ENCODE measurements at places on chromosomes 16 and 17.

DNA sequence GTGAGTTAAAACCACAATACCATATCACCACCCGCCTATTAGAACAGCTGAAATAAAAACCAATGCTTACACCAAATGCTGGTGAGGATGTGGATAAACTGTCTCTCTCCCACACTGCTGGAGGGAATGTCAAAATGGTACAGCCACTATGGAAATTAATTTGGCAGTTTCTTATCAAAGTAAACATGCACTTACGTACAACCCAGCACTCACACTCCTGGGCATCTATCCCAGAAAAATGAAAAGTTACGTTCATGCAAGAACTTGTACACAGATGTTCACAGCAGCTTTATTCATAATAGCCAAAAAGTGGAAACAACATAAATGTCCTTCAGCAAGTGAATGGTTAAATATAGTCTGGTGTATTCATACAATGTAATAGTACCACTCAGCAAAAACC, 173.2 kb upstream of the MYOCD start:
- no peak for DNase-seq

DNA sequence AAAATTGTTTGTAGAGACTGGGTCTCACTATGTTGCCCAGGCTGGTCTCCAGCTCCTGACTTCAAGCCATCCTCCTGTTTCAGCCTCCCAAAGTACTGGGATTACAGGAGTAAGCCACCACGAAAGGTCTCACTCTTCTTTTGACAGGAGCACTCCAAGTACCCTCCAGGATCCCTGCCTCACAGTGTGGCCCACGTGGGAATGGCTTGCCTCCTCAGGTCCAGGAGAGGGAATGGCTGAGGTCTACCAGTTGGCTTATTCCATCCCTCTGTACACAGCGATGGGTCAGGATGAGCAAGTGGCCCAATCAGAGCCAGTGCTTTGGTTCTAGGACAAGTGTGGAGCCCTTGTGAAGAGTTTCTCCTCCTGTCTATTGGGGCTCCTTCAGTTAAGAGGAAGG, 73.7 kb upstream of the ZNF423 start:
- no peak for DNase-seq

DNA sequence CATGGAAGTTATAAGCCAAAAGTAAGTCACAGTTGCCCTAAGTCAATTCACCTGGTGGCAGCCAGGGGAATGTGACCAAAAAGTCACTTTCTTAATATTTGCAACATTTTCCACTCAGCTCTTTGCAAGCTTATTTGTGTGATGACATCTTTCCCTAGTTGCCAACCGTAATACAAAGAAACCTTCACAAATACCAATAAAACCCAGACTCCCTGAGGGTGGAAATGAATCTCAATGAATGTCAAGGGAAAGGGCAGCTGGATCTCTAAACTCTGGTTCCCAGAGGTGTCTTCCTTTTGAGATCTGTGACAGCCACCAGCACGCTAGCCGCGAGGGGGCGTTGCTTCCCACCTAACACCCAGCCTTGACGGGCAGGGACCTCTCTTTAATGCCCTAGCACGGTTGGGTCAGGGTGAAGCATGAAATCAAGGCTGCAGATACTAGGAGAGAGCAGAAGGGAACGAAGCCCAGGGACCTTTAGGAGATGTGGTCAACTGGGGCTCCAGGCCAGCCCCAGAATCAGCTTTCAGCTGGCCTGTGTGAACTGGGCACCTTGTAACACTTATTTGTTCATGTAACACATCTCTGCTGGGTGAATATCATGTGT, 82.2 kb downstream of the CMC2 start:
- DNase-seq = peak; percentile 34

DNA sequence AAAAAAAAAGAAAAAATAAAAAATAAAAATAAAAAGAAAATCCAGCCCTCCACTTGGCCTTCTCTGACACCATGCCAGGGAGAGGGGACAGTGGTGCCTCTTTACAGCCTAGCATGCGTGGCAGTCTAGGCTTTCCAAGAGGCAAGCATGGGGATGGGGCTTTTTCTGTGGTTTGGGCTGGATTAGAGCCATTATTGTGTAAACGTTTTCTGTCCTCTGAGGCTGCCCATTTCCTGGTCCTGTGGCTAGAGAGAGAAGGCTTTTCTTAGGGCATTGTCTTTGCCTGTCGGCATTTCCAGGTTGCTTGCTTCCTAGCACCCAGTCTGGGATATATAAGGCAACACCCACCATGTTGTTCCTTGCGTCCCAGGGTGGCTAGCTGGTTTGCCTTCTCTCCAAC, 2.7 kb upstream of the DHRS7B start:
- DNase-seq = peak; percentile 6

DNA sequence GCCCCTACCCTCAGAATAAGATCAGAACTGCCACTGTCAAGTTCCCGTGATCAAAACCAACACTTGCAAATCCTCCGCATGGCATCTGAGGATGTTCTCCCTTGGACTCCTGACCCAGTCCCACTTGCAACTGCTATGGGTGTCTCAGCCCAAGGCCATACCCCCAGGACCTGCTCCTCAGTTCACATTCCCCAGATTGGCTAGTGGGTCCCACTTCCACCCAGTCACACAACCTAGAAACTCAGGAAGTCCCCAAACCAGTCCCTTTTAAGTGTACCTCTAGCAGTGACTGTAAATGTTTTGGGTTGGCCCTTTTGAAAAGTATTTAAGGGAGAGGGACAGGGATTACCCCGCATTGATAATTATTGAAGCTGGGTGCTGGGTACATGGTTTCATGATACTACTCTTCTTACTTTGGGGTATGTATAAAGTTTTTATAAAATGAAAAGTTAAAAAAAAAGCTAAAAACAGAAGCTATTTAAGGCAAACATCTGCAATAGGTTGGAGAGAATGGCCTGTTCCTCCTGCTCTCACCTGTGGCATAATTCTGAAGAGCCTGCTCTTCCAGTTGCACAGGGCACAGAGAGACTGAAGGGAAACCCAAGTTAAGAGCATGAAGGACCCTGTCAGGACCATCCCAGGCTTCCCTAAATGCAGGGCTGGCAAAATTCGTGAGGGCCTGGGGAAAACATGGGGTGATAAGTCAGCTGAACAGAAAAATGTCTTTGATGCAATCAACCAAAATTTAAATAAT, 42.5 kb downstream of the ERN1 start:
- DNase-seq = no peak

All from MCF 10A (cell line).